ENCODE measurements at places on chromosomes 5 and 9.

- no peak for DNase-seq
These were observed 3.8 kb downstream of the ZNF622 start for GRCh38 chr5:16461782-16462181.

- no peak for DNase-seq
These were observed 177.7 kb downstream of the PAPPA start for GRCh38 chr9:116331241-116331640.

DNA sequence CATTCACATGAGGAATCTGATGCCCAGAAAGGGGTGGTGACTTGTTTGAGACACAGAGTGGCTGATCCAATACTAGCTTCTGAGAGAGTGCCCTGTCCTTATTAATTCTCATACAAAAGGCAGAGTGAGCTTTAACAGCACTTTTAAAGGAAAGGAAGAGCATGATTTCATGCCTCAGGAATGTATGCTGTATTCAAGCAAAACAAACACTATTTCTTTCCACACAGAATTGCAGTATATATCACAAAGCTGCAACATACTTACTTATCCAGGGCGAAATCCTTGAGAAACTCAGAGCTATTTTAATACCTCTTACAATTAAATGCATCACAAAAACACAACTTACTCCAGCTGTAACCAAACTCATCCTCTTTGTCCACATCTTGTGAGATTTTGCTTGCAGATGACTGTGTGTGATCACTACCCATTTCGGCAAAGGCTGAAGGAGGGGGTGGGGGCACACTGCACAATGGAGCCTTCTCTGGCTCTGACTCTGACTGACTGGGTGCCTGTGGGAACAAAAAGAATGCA lies 139.8 kb downstream of the MPDZ start:
- DNase-seq, result no peak

GRCh38 chr9:119758241-119758640 lies 389.0 kb upstream of the BRINP1 start:
- DNase-seq, result no peak

GRCh38 chr5:121424976-121425375 lies 426.7 kb upstream of the FTMT start:
- DNase-seq, result no peak

DNA sequence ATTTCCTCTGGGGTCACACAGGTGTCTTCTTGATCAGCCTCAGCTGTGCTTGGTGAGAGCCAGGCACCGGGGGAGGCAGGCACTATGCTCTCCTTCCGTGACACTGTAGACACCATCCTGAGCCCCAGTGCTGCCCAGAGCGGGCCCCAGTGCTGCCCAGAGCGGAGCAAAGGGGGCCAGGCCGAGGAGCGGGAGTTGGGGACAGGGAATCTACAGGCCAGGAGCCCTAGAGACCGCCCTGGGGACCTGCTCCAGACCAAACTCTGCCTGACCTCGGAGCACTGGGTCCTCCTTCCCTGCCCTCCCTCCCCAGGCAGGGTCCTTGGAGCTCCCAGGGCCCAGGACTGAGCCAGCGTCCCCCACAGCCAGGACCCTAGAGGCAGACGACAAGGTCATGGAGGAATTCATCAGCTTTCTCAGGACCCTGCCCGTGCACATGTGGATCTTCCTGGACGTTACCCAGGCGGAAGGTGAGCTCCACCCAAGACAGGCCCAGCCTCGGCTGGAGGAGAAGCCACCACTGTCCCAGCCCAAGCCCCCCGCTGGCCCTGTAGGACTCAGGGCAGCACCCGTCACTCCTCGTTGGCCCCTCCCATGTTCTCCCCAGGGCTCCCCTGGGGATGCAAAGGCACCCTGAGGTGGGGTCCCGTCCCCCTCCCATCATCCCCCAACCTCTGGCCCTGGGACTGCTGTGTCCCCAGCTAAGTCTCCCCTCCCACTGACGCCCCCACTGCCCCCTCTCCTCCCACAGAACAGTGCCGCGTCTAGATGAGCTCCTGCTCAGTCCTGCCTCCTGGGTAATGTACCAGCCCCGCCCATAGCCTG lies 30.2 kb downstream of the PAEP start:
- DNase-seq, result no peak

DNA sequence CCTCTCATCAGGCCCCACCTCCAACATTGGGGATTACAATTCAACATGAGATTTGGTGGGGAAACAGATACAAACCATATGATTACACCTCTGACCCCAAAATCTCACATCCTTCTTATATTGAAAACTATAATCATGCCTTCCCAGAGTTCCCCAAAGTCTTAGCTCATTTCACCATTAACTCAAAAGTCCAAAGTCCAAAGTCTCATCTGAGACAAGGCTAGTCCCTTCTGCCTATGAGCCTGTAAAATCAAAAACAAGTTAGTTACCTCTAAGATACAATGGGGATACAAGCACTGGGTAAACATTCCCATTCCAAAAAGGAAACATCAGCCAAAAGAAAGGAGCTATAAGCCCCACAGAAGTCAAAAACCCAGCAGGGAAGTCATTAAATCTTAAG lies 26.8 kb upstream of the ARSB start:
- DNase-seq, result no peak

DNA sequence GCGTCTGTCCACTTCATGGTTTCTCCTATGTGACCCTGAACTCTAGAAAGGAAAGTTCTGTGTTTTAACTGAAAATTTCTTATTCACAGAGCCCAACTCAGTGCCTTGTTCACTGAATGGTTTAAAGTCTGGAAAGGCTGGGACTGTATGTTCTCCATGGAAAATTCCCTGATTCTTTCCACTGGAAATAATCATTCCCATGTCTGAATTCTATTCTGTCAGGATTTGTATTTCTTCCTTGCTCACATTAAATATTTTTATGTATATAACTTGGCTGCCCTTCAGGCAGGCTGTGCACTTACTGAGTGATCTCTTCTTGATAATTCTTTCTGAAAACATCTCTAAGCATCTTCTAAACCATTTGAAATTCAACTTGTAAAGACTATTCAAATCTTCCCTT lies 1126.9 kb upstream of the DMAC1 start:
- DNase-seq, result no peak

DNA sequence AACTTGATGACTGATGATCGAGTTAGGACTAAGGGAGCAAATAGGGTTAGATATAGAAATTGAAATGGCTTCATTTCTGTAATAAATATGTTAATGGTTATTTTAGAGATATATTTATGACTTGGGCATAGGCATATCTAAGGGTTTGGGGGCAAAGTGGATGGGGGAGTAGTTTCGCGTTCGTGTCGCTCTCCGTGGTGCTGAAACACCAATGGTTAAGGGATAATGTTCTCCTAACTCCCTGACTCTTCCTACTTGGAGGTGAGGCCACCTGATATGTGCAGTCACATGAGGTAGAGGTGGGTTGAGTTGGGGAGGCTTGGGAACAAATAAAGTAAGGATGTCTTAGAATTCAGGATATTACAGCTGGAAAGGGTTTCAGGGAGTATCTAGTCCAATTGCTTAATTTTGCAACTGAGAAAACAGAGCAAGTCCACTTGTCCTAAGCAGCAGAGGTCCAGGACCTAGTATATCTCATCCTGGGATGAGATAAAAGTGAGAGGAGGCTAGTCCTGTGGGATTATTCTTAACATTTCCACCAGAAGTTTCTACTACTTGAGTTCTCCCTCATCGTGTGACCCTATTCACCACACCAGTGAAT lies 44.0 kb upstream of the MAP1B start:
- DNase-seq, result no peak

GRCh38 chr9:93278144-93278543 lies 94.2 kb downstream of the WNK2 start:
- no peak for DNase-seq

All from left ventricle myocardium inferior (tissue), 1 donor.